Frontal cortex (tissue), 4 donors: ENCODE measurements at places on chromosomes 7 and 10.

- no peak for DNase-seq
These were observed 44.0 kb downstream of the ADRB1 start for GRCh38 chr10:114087655-114088054.

DNA sequence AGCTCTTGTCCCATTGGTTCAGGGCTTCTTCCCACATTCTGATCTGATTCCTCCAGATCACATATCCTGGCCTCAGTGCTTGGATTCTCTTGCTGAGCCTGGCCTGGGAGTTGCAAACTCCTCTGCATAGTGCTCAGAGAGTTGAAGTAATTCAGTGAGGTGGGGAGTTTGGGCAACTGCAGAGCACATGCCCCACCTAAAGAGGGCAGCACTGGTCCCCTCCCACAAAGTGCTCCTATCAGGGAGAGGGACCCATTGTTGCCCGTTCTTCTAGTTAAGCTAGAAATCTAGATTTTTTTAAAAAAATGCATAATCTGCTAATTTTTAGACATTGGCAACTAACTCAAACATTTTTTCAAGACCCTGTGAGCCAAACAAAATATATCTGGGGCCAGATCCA is 45.1 kb downstream of the CHN2 start:
- DNase-seq, result no peak

- DNase-seq, result no peak
These were observed 112.1 kb downstream of the WDFY4 start for GRCh38 chr10:48796713-48797245.

DNA sequence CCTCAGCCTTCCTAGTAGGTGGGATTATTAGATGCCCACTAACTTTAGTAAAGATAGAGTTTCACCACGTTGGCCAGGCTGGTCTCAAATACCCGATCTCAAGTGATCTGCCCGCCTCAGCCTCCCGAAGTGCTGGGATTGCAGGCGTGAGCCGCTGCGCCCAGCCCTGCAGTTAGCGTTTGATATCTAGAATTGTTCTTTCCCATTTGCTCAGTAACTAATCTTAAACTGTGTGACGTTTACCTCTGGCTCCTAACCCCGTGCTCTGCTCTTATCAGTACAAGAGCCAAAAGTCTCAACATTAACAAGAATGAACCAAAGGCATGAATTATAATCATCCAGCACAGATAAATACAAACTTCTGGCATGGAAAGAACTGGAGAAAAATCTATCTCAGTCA is 47.4 kb downstream of the IGF2BP3 start:
- DNase-seq, result no peak

GRCh38 chr10:117716889-117717288 is 174.3 kb downstream of the EMX2 start:
- DNase-seq, result no peak

DNA sequence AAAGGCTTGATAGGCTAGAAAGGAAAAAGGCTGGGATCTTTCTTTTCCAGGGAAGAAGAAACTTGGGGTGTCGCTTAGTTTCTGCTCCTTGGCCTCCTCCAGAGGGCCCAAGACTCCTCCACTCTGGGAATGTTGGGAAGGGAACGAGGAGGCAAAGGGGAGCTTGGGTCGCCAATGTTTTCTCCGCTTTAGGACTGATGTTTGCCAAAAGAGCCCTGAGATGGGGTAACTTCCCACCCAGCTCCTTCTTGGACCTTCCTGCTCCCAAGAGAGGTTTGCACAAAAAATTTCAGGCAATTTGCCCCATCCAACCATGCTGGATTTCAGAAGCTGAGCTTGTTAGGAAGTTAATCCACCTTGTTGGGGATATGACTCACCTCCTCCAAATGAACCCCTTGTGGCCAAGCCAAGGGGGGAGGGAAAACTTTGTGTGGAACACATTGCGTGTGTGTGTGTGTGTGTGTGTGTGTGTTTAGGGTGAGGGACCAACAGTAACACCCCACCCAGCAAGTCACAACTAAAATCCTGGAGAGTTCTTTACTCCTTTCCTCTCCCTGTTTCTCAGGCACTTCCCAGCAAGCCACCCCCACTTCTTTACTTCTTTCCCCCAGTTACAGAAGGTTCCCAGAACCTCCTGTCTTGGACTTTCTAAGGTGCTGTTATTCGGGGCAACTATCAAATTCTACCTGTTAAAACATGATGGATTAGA is 8.7 kb upstream of the HOXA2 start:
- DNase-seq, result no peak

DNA sequence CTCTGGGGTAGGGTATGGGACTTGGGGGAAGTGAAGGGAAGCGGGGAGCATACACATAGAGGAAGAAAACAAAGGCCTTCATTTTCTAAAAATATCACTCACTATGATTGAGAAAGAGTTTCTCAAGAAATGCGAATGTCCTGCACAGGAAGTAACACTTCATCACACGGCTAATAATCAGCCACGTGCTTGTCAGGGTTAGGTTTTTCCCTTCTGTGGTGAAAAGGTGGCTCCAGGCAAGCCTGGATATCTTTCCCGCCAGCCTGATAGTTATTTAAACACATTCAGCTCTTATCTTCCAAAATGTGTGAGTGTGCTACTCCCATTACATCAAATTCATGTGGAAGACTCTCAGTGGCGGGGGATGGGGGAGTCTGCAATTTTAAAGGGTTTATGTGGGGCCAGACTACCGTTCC is 166.4 kb upstream of the ADO start:
- no peak for DNase-seq

- no peak for DNase-seq
These were observed 22.6 kb downstream of the TMEM254 start for GRCh38 chr10:80100861-80101695.

GRCh38 chr7:87004956-87005355 is 54.5 kb downstream of the ELAPOR2 start:
- no peak for DNase-seq

DNA sequence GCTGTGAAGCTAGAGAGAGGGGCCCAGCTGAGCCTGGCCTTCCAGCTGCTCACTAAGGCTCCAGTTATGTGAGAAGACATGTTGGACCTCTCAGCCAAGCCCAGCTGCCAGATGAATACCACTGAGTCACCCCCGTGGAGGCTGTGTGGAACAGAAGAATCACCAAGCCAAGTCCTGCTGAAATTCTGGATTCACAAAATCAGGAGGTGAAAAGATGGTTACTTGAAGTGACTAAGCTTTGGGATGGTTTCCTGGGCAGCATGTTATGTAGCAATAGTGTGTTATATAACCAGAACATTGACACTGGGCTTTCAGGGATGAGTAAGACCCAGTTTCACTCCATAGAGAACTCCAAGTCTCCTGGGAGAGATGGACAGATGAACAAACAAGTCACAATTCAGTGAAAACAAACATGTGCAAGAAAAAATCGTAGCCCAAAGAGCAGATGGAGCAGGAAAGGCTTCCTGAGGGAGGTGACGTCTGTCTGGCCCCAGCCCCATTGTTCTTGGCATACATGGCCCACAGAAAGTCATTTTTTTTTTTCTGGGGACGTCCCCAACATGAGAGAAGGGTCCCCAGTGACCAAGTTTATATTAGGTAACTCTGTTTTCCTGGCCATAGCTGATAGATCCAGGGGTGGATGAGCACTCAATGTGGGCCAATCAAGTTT is 64.1 kb upstream of the PDZD8 start:
- peak; percentile 27 for DNase-seq

DNA sequence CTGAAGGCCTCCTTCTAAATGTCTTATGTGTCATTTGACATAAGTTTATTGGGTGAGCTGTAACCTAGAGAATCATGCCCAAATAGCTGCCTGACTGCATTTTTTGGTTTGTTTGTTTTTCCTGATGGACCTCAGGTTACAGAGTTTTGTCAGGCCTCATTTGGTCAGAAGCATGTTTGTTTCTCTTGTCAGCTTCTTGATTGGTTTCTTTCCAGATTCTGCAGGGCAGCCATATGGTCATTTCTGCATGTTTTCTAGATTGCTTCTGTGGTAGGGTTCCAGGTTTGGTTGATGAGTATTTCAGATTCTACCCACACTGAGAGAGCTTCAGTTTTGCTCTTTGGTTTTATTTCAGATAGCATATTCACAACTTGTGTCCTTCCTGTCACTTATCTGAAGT is 28.0 kb downstream of the GLCCI1 start:
- DNase-seq, result no peak

DNA sequence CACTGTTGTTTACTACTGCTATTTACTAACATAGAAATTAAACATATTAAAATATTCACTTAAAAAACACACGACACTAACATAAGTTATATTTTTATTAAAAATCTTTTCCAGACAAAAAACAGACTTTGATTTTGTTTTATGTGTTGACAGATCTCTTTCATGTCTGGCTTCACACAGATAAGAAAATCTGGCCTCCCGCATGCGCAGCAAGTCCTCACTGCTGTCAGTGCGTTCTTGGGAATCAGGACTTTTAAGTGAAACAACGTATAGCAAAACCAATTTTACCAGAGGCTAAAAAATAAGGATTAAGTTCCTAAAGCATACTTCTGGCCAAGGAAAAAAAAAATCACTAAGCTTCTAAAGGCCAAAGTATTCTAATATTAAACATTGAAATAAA is 1.2 kb upstream of the IDI1 start:
- no peak for DNase-seq

- DNase-seq, result no peak
These were observed 116.6 kb upstream of the WDR11 start for GRCh38 chr10:120734483-120735078.

DNA sequence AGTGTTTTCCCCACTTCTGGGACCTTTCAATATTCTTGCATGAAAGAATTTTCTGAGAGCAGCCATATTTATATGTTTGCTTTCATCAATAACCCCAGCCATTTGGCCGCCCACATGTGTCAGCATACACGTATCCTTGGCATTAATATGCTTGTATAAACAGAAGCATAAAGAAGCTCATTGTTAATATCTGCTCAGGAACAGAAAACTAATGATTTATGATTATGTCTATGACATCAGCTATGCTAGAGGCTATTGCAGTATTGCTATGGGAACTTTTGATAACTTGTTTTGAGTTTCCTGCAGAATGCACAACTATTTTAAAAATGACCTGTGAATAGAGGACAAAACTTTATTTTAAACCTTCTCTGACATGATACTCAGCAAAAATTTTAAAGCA is 300.9 kb upstream of the MTPN start:
- DNase-seq, result no peak

GRCh38 chr10:128156999-128157755 is 31.0 kb upstream of the MKI67 start:
- DNase-seq, result no peak

GRCh38 chr10:12218991-12219390 is 23.0 kb downstream of the CDC123 start:
- no peak for DNase-seq

- DNase-seq, result no peak
These were observed 96.3 kb downstream of the SMURF1 start for GRCh38 chr7:99047526-99048077.

DNA sequence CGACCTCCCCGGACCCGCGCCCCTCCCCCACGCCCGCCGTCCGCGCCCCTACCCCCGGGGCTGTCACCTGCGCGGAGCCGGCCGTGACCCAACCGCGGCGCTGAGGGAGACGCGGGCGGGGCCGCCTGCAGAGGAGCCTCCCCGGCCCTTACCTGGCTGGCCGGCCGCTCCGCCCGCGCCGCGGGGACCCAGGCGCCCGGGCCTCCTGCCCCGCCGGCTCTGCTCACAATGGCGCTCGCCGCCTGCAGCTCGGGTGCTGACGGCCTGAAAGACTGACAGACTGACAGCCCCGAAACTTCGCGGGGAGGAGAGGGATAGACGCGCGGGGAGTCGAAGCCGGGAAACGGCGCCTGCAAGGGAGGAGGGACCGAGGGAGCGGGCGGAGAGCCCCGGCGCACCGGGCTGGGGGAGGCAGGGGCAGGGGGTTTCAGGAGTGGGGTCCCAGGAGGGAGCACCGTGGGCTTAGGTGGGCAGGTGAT is 393 bp downstream of the ZNF467 start:
- no peak for DNase-seq

DNA sequence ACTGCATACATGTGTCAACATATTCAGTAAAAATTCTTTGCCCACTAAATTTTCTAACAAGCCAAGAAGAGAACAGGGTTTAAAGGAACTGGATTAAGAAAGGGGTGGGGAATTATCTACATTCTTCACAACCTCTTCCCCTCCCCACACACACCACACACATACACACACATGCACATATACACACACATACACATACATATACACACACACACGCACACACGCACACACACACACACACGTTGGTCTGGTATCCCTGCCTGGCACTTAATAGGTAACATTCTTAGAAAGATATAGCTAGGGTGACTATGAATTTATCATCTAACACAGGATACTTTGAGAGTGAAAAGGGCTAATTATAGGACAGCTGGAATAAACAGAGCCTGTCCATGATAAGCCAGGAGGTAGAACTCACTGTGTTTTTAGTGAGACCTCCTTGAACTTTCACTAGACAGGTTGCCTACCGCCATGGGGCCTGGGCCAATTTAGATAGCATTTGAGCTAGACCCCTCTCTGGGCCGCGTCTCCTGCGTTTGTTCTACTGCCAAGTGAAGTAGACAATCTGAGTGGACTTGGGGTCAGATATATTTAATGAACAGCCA is 33.1 kb upstream of the EPC1 start:
- DNase-seq, result no peak

DNA sequence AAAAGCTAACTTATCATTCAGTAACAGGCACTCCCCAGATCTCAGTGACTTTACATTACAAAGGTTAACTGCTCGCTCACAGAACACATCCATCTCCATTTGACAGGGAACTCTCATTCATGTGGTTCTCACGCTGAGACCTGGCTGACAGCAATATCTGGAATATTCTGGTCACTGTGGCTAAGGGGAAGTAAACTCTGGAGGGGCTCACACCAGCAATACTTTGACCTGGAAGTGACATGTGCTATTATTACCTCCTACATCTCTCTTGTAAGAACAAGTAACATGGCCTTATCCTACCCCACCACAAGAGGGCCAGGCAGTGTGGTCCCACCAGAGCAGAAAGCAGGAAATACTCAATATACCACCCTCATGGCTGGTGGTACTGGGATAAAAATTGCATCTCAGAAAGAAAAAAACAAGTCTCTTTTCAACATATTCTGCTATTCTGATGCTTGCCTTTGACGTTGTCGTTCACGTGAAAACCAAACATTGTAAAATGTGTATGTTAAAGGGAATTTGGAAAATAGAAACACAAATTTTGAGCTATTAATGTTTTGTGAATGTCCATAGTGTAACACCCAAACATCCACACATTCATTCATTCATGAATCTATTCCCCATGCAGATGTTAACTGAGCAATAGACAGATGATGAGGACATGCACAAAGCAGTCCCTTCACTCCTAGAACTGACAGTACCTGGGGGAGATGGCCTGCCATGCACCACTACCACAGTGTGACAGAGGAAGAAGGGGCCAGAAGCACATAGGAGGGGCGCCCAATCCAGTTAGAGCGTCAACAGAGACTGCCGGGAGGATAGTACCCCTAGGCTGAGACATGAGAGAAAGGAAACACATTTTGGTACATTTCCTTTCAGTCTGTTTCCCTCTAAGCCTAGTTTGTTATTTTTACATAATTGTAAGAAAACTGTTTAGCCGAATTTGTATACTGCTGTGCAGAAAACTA is 166.0 kb upstream of the SP4 start:
- DNase-seq, result no peak

- no peak for DNase-seq
These were observed 5.4 kb downstream of the AGBL3 start for GRCh38 chr7:134991469-134992339.

GRCh38 chr7:99975782-99976521 is at the start of gene AZGP1:
Gene AZGP1, minus strand, starts transcription at chr7:99976031. Its CDS starts 11 bp downstream, at chr7:99976020.
- no peak for DNase-seq

GRCh38 chr7:44434201-44434600 is 56.3 kb downstream of the NUDCD3 start:
- DNase-seq, result no peak
